ENCODE measurements at places on chromosomes 3 and 15.

DNA sequence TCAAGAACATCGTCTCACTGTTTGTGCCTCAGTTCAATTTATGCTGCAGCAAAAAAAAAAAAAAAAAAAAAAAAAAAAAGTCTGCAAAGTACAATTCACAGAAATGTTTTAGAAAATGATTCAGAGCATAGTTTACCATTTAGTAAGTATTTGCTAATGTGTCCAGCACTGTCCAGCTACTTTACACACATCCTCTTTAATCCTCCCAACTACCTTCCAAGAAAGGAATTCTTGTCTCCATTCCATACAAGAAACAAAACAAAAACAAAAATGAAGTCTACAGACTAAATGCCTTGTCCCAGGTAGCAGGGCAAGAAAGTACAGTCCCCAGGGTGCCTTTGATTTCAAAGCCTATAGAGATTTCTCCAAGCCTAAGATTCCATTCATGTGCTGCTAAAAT is 38.9 kb upstream of the SNTN start:
- DNase-seq: no peak

DNA sequence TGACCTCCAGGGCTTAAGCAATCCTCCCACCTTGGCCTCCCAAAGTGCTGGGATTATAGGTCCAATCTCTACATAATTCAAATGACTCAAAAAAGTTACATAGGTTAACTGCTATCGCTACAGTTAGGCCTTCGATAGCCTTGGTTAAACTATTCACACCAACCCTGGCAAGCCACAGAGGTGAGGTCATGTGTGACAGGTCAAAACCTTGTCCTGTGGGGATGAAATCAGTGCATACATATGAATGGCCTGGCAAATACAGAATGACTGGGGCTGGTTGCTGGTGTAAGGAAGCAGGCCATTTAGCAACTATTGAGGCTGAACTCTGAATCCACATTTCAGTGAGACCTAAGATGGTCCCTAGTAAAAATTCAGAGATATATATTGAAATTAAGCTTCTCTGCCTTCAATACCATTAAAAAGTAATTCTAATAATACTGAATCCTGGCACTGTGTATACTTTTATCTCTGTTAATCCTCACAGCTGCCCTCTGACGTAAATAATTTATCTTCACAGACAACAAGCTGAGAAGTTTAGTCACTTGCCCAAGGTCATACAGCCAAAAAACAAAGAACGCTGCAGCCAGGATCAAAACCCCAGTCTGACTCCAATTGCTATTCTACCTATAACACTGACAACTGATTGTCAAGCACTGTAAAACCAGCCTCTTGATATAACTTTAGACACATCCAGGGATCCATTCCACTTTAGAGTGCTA is 35.3 kb downstream of the MKRN2 start:
- DNase-seq: no peak

DNA sequence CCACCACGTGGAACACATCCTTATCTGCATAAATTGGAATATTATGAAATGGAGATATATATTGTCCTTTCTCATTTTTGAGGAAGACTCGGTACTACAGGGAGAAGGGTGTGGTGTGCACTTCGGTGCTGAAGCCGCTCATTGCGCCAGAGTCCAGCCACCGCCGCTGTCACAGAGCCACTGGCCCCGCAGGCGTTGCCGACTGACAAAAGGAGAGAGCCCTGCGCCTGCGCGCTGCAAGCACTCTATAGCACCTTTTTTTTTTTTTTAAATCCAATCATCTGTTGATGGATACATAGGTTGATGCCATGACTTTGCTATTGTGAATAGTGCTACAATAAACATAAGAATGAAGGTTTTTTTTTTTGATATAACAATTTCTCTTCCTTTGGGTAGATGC is 130.0 kb upstream of the TBC1D5 start:
- DNase-seq: no peak

- no peak for DNase-seq
Observed at GRCh38 chr3:99767291-99767690, 50.4 kb upstream of the CMSS1 start.

GRCh38 chr15:28886431-28887338 is 911 bp downstream of the APBA2 start:
- DNase-seq: no peak

- DNase-seq: no peak
Observed at GRCh38 chr3:299590-300301, 103.2 kb downstream of the CHL1 start.

GRCh38 chr3:16864610-16865313 is 20.0 kb upstream of the PLCL2 start:
- peak; percentile 82 for DNase-seq

GRCh38 chr3:10774825-10775224 is 41.2 kb upstream of the SLC6A11 start:
- DNase-seq: no peak

- DNase-seq: peak; percentile 62
Observed at GRCh38 chr15:68479406-68479805, 47.4 kb upstream of the ITGA11 start.

GRCh38 chr3:59472541-59472940 is 422.7 kb upstream of the CFAP20DC start:
- DNase-seq: no peak

- peak; percentile 66 for DNase-seq
Observed at GRCh38 chr3:50170689-50171088, 15.6 kb downstream of the SEMA3F start.

DNA sequence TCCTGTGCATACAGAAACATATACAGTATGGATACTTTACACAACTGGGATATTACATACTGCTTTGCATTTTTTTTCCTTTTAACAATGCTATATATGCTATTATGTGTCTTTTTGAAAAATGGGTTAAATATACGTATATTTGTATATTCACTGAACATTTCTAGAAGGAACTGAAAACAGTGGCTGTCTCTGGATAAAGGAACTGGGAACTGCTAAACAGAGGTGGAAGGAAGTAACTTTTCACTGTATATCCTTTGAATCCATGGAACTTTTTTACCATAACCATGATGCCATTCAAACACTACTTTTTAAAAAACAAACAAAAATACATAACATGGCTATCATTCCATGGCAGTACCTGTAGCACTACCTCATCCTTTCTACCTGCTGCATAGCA is 1.8 kb downstream of the MTFMT start:
- no peak for DNase-seq

GRCh38 chr15:92634060-92634459 is 21.5 kb downstream of the FAM174B start:
- DNase-seq: no peak

DNA sequence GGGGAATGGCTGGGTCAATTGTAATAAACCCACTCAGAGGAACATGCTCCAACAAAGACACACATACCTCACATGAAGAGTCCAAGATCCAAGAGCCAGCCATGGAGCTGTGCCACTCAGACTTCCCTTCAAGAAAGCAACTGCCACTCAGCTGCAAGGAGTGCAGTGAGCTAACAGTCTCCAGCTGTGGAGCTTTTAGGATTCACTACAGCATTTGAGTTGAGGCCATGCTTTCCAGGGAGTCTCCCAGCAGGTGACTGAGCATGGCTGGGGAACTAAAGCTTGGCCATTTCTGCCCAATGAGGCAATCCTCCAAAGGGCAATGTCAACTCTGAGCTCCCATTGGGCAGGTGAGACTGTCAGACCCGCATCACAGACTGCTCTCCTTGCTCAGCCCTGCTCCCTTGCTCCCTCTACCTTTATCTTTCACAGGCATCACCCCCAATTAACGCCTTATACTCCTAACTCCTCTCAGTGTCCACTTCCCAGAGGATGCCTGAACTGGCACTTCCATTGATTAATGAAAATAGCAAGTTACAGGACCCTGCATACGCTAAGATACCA is 165.3 kb upstream of the CTNNB1 start:
- no peak for DNase-seq

DNA sequence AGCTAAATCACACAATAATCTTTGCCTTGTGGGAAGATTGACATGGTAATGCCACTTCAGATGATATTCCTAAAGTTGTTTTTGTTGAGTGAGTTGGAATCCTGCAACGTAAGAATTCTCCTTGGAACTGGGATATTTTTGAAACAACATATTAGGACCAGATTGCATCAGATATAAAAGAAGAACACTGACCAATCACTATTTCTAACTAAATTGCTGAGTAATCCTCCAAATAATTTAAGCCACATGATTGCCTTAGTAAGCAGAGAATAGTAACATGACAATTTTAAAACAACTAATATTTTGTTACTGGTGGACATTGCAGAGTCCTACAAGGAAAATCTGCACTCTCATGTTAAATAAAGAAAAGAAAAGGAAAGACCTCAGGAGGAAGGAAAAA is 353.9 kb upstream of the LMCD1 start:
- DNase-seq: no peak

GRCh38 chr3:194573680-194574437 is 59.4 kb downstream of the TMEM44 start:
- DNase-seq: peak; percentile 70

DNA sequence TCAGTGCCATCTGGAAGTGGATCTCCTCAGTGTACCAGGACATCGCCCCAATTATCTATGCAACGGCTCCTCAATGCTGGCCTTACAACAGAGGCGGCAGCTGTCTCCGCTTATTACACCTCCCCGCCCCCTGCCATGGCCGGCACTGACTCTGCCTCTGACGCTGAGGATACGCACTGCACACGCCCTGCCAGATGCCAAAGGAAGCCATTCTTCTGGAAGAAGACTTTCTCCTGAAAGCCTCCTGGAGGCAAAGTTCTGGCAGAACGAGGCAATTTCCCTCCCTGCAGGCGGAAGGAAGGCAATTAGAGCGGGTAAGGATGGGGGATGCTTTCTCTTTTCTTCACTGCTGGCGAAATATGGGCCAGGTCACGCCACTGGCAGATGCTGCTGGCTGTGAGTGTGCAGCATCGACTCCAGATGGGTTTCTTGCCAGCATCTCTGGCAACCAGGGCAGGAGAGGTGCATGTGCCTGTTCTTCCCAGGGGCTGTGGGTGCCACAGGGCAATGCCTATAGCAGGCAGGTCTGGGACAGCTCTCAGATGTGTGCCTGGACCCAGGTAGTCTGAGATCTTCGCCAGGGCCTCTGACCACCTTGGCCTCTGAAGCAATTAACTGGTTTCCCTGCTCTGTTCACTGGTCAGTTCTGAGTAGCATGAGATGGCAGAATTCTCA is 62.2 kb upstream of the MRPS22 start:
- DNase-seq: no peak

GRCh38 chr3:134299185-134299887 is 48.7 kb upstream of the RYK start:
- peak; percentile 78 for DNase-seq

DNA sequence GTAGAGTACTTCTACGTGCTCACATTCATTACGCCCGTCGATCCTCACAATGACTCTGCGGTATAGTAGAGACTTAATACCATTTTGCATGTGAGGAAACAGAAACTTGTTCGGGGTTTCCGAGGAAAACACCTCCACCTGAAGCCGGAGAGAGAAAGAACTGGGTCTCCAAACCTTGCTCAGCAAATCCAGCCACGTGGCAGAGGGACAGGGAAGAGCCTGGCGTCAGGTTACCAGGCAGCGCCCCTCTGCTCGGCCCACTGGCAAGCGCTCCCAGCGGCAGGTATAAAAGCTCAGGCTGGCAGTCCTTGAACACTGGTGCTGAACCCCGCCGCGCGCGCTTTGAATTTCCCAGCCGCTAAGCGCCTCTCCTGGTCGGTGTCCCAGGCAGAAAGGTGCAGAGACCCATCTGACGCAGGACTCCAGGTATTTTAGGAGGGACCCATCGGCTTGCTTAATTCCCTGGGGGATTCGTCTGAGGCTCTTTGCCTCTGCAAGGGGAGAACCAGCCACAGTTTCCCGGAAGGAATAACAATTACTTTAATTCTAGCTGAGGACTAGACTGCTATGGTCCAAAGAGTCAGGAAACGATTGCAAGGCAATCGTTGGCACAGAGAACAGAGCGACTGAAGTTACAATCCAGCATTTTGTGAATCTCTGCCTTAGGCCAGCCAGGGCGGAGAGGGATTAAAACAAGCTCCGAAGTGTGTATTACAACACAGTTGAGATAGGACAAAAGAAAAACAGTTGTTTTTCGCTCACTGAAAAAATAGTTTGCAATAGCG is at the start of gene C2CD4A:
C2CD4A (plus strand) TSS at position 315 of the 785 bp plus-strand sequence. CDS start 637 bp downstream, outside the sequence.
- DNase-seq: peak; percentile 54

GRCh38 chr3:141442446-141442845 is 44.4 kb upstream of the RASA2 start:
- no peak for DNase-seq

- no peak for DNase-seq
Observed at GRCh38 chr3:175059788-175060187, 200.7 kb downstream of the NAALADL2 start.

- no peak for DNase-seq
Observed at GRCh38 chr3:88263417-88264100, 113.8 kb downstream of the C3orf38 start.

- DNase-seq: no peak
Observed at GRCh38 chr3:134917631-134918030, 122.6 kb downstream of the EPHB1 start.

- peak; percentile 23 for DNase-seq
Observed at GRCh38 chr3:64954995-64955636, 267.3 kb upstream of the ADAMTS9 start.

- DNase-seq: peak; percentile 49
Observed at GRCh38 chr3:72306800-72307341, 521.9 kb upstream of the PROK2 start.

GRCh38 chr3:119924111-119925094 is 142.5 kb downstream of the NR1I2 start:
- no peak for DNase-seq

DNA sequence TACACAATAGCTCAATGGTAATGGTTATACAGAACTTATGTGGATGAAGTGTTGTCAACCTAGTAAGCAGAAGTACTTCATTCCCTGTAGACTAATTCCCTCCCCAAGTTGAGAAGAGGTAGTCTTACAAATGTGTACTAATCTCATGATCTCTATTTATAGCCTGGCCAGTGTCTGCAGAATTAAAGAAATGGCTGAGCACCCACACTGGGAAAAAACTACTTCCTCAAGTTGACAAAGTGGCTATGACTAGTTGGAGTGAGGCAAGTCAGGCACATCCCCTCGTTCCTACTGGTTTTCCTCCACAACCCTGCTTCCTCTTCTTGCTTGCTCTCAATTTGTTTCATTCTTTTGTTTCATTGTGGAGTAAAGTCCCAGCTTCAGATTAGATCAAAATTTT is 566.7 kb upstream of the ZNF717 start:
- no peak for DNase-seq

GRCh38 chr3:29263476-29263875 is 17.4 kb upstream of the RBMS3 start:
- DNase-seq: no peak

DNA sequence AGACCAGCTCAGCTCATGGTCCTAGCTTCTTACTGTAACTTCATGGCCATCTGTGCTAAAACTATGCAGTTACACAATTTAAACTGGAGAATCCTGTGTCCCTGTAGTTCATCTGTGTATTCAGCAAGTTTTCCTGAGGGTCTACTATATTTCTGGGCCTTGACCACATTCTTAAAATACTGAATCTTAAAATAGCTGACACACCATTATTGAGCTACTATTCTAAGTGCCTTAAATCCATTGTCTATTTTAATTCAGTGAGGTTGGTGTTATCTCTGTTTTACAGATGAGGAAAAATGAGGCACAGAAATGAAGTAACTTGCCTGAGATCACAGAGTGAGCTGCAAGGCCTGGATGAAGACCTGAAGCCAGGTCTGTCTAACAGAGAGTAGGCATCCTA is 22.0 kb downstream of the MYLK start:
- DNase-seq: no peak
